A673 (cell line): ENCODE measurements at places on chromosomes 7 and 10.
A peak's percentile ranks its signal among the peaks of the same experiment; 100 is the strongest.

DNA sequence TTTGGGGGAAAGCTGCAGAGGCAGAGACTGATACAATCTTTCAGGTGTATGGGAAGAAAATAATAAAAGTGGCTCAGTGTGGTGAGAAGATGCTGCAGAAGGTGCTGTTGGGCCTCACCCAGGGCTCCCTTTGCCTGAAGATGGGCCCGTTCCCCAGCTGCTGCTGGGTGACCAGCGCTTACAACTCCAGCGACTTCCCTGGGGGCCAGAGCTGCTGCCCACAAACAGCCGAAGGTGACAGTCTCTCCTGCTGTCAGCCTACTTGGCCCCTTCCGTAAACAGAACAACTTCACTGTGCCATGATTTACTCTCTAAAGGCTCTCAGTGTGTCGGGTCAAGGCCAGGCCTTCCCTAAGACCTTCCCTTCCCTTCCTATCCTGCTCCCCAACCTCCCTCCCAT is 93.6 kb upstream of the PCBD1 start:
- H3K27ac ChIP-seq: no peak overlapping the region
- no peaks in the 10 kb centered on the region for H3K36me3 ChIP-seq
- no peak for DNase-seq

DNA sequence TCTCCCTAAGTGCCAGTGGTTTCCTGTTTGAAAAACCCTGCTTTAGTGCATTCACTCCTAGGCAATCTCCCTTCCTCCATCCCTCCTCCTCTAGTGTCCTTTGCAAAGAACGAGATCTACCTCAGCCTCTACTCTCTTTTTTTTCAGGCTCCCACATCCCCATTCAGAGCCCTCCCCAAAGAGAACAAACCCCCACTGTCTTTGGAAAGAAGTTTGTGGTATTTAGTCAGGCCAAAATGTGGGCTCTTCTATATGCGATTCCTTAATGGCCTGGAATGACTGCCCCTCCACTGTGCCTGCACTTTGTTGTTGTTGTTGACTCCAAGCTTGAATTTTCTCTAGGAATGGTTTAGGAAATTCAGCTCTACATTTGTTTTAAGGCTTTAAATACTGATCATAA is 36.3 kb downstream of the PALS2 start:
- no peaks in the 10 kb centered on the region for H3K27me3 ChIP-seq
- H3K4me1 ChIP-seq: peaks cover 24% of the 10 kb centered on the region
- no peak for DNase-seq
- peaks cover 3% of the 10 kb centered on the region for H3K36me3 ChIP-seq
- H3K4me3 ChIP-seq: no peak overlapping the region

GRCh38 chr7:139265673-139266072 is 34.6 kb downstream of the UBN2 start:
- H3K4me1 ChIP-seq: no peaks in the 10 kb centered on the region
- peaks cover 12% of the 10 kb centered on the region for H3K36me3 ChIP-seq

GRCh38 chr7:158763454-158764033 is 58.9 kb upstream of the NCAPG2 start:
- no peaks in the 10 kb centered on the region for H3K36me3 ChIP-seq
- DNase-seq: no peak
- H3K4me3 ChIP-seq: no peak overlapping the region

DNA sequence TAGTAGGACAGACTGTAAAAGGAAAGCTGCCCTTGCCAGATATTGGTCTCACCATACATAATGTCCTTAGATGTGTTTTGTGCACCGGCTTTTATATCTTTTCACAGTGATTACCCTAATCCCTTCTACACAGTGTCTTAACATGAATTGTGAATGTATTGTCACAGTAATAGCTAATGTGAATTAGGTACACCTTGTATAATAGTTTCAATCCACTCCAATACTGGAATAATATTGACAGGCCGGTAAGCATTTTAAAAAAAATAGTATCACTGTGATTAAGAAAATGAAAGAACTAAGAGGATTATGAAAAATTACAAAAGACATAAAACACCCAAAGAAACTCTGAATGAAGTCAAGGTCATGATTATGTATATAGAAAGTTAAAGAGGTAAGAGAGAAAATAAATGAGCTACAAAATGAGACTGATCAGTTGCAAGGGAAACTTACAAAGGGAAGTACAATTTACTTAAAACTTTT is 420.9 kb downstream of the PLXDC2 start:
- no peaks in the 10 kb centered on the region for H3K36me3 ChIP-seq
- H3K4me3 ChIP-seq: no peak overlapping the region
- peaks cover 32% of the 10 kb centered on the region for H3K4me1 ChIP-seq
- DNase-seq: peak; percentile 10
- H3K27me3 ChIP-seq: no peaks in the 10 kb centered on the region
- H3K27ac ChIP-seq: no peak overlapping the region

DNA sequence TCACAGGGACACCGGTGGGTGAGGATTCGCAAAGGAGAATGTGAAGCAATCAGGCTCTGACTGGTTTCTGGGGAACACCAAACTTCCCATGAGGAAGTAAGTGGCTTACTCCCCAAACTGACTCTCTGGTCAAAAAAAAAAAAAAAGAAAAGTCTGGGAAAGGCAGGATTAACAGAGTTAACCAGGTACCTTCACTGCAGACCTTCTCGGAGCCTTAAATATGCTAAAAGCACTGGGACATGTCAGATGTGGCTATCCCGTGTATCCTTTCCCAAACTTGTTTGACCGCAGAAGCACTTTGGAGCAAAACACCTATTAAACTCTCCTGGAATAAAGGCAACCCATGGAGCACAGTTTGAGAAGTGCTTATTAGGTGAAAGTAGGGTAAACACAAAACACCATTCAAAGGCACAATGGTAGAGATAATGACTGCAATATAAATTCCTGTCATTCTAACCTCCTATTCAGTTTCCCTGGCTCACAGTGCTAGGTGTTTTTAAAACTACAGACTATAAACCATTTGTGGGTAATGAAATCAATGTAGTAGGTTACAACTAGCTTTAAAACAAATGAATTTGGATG is 44.1 kb upstream of the MXI1 start:
- no peak overlapping the region for H3K27ac ChIP-seq
- DNase-seq: no peak
